ENCODE measurements at places on chromosomes 7 and 10. TPM values are rescaled to one million over a fixed set of nuclear protein-coding genes. Genes with fewer than 3 reads are reported as not detected.

Gene CTNNA3
- total RNA-seq, result not detected

Gene FAM24A
- not detected for total RNA-seq

Gene ADCYAP1R1
- not detected for total RNA-seq

Gene GDF10
- not detected for total RNA-seq

Gene CPN1
- total RNA-seq, result 5.2 TPM
